ENCODE measurements at places on chromosomes 7 and 10.

- DNase-seq, result no peak
Measured at GRCh38 chr10:61337741-61338140, 115.4 kb downstream of the TMEM26 start.

GRCh38 chr7:83593921-83594475, 54.9 kb downstream of the SEMA3E start:
- DNase-seq, result no peak

DNA sequence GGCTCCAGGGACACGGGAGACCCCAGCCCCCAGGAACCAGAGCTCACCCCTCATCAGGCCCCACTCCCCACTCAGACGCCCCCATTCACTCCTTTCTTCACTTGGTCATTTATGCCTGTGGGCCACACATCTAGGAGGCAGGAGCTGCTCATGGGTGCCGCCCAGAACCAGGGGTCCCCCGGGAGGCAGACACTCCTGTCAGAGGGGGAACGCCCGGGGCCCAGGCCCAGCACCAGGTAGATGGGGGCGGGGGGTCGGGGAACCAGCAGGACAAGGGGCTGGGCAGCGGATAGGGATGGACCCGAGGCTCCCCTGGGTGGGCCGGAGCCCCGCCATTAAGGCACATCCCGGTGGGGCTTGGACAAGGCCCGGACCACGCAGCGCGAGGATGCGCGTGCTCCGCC, 11.8 kb downstream of the CALY start:
- DNase-seq, result no peak

- DNase-seq, result no peak
Measured at GRCh38 chr7:68697796-68698280, 900.4 kb upstream of the AUTS2 start.

Data from HuH-7.5 (cell line).